ENCODE measurements at places on chromosomes 2 and 18.

- DNase-seq: peak; percentile 23
Measured at GRCh38 chr2:142290931-142291330, 160.1 kb upstream of the LRP1B start.

DNA sequence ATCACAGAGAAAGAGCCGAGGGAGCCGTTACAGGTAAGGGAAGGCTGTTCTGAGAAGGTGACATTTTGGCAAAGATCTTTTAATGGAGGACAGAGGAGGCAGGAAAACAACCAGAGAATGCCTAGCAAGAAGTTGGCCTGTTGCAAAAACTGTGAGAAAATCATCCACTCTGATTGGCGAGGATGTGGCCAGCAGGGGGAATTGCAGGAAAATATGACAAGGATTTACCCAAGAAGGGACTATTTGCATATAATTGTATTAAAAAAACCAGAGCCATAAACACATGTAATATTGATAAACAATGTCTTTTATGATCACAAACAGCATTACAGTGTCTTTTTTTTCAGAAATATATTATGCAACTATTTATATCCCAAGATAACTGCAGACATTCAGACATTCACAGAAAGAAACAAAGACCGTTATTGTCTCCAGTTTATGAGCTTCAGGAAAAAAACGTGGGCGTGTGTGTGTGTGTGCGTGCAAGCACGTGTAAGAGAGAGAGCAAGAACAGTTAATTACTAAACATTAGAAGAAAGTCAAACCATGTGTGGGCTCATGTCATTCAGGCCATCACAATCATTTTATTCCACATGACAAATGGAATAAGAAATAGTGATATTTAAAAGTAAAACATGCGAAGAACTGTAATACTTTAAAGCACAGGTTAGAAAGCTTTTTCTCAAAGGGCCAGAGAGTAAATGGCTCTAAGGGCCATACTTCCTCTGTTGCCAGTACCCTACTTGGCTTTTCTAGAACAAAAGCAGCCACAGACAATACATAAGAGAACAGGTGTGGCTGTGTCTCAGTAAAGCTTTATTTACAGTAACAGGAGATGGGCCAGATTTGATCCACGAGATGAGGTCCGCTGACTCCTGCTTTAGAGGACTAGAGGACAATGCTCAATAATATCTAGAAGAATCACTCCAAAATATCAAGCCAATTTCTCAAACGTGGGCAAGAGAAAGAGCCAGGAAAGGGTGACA, 324.1 kb downstream of the DLGAP1 start:
- DNase-seq: no peak

DNA sequence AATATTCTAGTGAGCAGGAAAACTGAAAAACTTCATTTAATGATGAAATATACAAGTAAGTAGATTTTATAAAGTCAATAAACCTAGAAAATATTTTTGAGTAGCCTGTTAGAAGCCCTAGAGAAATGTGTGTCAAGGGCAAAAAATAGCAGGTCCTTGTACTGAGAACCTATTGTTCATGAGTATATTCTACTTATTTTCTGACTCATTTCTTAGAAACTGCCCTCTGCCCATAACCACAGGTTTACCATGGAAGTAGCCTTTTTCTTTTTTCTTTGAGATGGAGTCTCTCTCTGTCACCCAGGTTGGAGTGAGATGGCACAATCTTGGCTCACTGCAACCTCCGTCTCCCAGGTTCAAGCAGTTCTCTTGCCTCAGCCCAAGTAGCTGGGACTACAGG, 19.4 kb upstream of the SELENOI start:
- DNase-seq: no peak

GRCh38 chr2:134685967-134686366, 32.8 kb downstream of the TMEM163 start:
- DNase-seq: no peak

GRCh38 chr2:20622731-20623130, 28.2 kb downstream of the HS1BP3 start:
- no peak for DNase-seq

GRCh38 chr2:24206242-24206641, 31.4 kb downstream of the FAM228A start:
- peak; percentile 16 for DNase-seq

GRCh38 chr2:234496055-234496834, 636 bp downstream of the ARL4C start:
- peak; percentile 52 for DNase-seq

- DNase-seq: no peak
Measured at GRCh38 chr2:179703702-179704101, 157.7 kb downstream of the ZNF385B start.

- no peak for DNase-seq
Measured at GRCh38 chr2:176135035-176135440, 5.5 kb downstream of the HOXD8 start.

DNA sequence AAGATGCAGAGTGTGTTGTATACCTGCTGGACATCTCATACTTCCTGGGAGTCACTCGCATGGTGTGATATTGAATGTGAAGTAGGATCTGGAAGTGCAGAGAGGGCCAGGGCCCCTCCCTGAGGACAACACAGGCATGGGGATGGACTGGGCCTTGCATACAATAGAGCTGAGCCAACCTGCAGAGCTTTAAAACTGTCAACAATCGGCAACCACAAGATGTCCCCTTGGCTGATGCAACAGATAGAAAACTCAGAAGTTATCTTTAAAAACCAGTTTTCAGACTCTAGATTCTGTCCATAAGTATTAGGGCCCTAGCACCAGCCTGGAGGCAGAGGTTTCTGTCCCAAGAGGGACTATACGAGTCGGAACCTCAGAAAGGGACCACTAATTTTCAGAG, 19.7 kb downstream of the EVA1A start:
- no peak for DNase-seq

GRCh38 chr2:220962556-220962955, 609.5 kb downstream of the EPHA4 start:
- no peak for DNase-seq

DNA sequence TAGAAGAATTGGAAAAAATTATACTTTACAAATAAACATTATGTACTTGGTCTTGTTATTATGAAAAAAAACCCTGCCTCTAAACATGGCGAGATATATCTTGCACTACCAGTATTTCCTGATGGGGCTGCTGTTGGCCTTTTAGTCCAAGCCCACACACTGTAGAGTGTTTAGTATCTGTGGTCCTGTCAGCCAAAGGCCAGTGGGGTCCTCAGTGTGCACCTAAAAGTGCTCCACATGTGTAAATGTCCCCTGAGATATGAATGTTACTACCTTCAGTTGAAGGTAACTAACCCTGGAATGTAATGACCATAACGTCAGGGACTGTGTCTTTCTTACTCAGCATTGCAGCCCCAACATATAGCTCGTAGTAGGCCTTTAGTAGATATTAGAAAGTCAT, 71.1 kb upstream of the HK2 start:
- DNase-seq: no peak

GRCh38 chr2:232662486-232663260, 29.3 kb downstream of the EFHD1 start:
- DNase-seq: no peak

DNA sequence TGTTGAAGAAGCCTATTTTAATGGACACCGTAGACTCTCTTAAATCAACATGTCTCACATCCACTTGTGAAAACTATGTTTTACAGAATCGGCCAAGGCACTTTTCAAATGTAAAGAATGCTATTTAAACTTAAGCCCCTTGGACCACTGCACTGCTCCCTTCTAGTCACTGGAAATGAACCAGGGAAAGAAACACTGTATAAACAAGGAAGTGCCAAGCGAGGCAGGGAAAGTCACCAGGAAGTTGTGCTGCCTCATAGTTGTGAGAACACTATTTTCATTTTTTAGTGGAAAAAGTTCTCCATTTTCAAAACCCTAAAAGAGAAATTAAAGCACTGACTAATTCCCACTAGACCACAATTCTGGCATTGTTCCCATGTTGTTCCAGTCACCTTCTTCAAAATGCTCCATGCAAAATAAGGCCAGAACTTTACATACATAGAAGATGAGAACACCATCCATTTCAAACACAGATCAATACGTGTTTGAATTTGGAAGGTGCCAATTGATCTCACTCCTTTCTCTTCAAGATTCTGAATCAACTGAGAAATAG, 13.5 kb downstream of the CCDC141 start:
- no peak for DNase-seq

DNA sequence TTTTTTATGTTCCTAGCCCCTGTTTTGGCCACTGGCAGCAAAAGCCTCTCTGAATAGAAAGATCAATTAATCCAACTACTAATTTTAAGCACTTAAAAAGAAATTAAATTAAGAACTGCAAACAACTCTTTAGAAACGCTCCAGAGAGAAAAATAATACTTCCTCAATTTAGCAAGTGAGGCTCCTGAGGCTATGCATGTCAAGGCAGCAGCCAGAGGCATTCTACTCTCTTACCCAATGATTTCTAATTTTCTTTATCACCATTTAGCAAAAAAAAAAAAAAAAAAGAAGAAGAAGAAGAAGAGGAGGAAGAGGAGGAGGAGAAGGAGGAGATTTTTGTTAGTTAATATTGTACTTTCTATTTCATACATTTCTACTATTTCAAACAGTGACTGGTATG, 68.5 kb downstream of the TMEM237 start:
- DNase-seq: no peak

- DNase-seq: no peak
Measured at GRCh38 chr2:215145611-215146010, 7.2 kb upstream of the ABCA12 start.

DNA sequence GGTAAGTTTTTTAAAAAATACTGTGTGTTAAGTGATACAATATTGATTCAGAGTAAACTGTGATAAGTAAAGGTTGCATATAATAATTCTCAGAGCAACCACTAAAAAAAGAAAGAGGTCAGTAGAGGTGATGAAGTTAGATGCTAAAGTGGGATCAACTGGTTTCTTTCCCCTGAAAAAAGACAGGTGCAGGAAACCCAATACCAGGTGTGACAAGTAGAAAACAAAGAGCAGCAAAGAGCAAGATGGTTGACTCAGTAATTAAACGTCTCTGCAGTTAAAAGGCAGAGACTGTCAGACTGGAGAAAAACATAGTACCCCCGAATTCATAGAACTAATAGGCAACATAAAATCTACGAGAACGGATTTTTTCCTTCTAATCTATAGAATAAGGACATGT, 128.3 kb downstream of the ATP9B start:
- DNase-seq: peak; percentile 50

DNA sequence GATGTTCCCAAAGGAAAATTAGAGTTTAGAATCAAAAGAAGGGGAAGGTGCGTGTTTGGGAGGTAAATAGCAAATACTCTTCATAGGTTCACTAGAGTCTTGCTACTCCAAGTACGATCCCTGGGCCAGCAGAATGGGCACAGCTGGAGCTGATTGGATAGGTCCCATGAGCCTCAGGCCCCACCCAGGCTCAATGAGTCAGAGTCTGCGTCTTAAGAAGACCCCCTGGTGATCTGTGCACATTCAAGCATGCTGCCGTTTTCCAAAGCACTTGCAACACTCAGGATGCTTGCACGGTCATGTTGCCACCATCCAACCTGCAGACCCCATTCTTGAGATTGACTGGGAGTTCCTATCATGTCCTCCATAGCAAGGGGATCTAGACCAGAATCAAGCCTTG, 40.5 kb downstream of the ABCG8 start:
- no peak for DNase-seq

DNA sequence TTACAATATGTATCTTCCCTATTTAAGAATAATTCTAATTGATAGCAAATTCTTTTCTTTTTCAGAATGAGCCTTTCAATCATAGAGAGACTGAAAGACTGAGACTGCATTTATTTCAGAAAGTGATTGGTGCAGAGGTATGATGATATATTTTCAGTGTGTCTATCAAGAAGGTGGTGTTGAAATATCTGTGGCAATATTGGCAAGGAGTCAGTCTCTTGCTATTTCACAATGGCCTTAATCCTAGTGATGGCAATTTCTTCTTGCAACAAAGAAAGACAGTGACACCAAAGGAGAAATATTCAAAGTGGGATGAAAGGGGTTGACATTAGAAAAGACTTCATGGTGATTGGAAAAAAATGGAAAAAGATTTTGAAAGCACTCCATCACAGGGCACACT, 21.7 kb upstream of the ZBTB14 start:
- DNase-seq: no peak

DNA sequence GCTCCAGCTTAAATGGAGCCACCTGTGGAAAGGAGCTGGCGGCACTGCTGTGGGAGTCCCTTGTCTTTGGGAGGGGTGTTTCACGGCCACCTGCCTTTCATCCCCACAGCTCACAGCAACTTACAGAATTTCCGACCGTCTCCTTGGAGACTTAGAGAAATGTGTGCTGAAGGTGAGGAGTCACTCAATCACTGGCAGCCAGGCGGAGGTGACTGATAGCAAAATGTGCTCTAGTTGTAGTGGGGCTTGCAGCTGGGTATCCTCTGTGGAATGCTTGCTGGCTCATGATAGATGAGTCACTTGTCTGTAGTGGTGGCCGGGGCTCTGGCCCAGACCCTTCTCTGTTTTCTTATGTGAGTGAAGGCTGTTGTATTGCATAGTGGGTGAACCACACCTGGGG, 110.7 kb downstream of the SH3RF3 start:
- no peak for DNase-seq

DNA sequence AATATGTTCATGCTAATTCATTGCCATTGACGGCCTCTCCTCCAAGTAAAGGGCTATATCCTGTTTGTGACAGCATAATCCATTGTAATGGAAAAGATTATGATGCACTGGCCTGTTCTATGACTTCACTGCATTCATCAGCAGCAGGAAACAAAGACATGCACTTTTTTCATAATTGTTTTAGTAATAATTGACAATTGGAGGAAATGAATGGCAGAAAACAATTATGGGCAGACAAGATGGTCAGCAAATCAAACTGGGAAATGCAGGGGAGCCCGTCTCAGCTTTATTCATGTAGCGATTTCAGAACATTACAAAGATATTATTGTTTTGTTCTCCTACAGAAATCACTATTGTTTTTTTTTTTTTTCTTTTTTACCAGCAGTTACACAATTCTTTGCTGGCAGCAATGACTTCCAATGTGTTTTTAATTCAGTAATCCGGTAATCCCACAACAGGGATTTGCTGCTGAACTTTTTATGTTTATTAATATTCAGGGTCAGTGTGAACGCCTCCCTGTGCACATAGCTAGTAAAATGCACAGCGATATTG, 33.8 kb upstream of the RASGRP3 start:
- DNase-seq: no peak

- DNase-seq: no peak
Measured at GRCh38 chr2:101339266-101339880, 30.9 kb upstream of the RNF149 start.

- no peak for DNase-seq
Measured at GRCh38 chr2:147739508-147739907, 105.3 kb upstream of the ACVR2A start.

- DNase-seq: peak; percentile 24
Measured at GRCh38 chr2:231297108-231297908, 98.2 kb upstream of the B3GNT7 start.

- no peak for DNase-seq
Measured at GRCh38 chr2:33317369-33318007, 159.0 kb upstream of the RASGRP3 start.

All from NCI-H2081 (cell line).